Amygdala (tissue), 56 donors: ENCODE measurements at places on chromosomes 4 and X.

- DNase-seq = peak; percentile 4
Measured at GRCh38 chrX:132488819-132489577, at the start of gene MBNL3. MBNL3 (minus strand) TSS chrX:132489038; CDS start chrX:132439611, 49,427 bp downstream.

GRCh38 chrX:9267415-9267814 is 197.4 kb upstream of the TBL1X start:
- DNase-seq = no peak

GRCh38 chrX:13952581-13952980 is 77.1 kb downstream of the GEMIN8 start:
- no peak for DNase-seq

- no peak for DNase-seq
Measured at GRCh38 chr4:141697116-141697515, 60.7 kb downstream of the IL15 start.

DNA sequence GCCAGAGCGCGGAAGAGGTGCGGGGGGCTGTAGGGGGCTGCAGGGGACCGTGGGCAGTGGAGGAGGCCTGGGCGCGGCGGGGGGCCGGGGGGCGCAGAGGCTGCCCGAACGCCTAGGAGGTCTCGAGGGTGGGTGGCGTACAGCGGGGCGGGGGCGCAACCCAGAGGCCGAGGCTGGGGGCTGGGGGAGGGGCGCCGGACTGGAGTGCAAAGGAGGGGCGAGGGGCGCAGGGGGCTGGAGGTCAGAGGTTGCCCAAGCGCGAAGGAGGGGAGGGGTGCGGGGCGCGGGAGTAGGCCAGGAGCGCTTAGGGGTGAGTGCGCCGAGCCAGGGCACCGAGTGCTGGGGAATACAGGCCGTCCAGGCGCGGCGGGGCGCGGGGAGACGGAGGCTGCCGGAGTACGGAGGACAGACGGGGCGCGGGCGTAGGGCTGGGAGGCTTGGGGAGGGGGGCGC is 255 bp downstream of the GYG2 start:
- DNase-seq = no peak

DNA sequence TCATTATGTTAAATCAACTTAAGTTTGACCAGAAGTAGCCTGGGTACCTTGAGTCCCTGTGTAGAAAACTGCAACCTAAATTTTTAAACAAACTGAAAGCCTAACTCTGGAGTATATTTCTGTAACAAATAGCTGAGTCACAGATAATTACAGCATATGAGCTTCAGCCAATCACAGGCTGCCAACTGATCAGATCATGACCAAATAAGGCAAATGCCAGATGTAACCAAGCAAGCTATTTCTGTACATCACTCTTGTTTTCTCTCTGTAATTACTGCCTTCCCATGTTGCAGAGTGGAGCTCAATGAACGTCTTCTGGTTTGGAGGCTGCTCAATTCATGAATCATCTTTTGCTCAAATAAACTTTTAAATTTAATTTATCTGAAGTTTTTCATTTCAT is 980.9 kb upstream of the DIAPH2 start:
- no peak for DNase-seq

- no peak for DNase-seq
Measured at GRCh38 chrX:114924856-114925255, 92.6 kb downstream of the IL13RA2 start.

- DNase-seq = no peak
Measured at GRCh38 chr4:52856801-52857200, 5.3 kb upstream of the RASL11B start.

GRCh38 chr4:79207281-79207680 is 118.6 kb downstream of the NAA11 start:
- no peak for DNase-seq

DNA sequence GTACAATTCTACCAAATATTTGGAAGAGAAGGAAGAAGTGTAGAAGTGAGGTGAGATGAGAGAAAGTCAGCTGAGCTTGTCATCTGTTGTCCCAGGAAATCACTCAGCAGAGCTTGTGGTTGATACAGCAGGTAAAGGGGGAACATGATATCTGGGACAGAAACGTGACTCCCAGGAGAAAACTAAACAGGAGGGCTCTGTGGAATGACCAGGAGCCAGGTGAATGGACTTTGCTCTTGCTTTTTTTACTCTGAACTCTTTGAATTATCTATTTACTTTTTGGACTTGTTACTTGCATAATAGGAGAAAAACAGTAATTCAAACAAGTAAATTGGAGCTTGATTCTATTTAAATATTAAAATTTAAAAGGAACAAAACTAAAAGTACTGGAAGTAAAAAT is 555.6 kb upstream of the FRG1 start:
- DNase-seq = no peak

DNA sequence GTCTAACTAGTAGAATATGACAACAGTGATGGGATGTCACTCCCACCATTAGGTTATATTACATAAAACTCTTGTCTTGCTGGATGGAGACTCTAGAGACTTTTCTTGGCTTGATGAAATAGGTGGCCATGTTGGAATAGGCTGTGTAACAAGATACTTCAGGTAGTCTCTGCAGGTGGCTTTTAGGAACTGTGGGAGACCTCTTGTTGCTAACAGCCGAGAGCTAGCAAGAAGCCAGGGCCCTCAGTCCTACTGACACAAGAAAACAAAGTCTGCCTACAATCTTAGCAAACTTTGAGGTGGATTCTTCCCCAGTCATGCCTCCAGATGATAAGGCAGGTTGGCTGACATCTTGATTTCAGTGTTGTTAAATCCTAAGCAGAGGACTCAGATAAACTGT is 72.5 kb downstream of the GNL3L start:
- DNase-seq = no peak

GRCh38 chrX:66756717-66757116 is 117.8 kb upstream of the EDA2R start:
- DNase-seq = no peak

DNA sequence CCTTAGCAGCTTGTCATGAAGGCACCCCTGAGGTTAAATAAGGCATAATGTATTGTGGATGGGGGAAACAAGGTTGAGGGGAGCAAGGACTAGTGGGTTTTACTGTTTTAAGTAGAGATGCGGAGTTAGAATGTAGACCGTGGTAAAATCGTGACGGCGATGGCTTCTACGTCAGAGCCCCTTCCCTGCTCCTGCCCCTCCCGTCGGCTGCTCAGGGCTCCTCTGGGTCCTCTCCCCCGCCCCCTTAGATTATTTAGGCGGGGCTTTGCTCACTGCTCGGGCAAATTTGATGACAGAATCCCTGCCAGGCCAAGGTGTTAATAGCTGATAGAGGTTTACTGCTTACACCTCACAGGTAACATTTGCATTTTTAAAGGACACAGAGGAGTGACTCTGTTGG is 2.3 kb downstream of the FRMPD3 start:
- no peak for DNase-seq

DNA sequence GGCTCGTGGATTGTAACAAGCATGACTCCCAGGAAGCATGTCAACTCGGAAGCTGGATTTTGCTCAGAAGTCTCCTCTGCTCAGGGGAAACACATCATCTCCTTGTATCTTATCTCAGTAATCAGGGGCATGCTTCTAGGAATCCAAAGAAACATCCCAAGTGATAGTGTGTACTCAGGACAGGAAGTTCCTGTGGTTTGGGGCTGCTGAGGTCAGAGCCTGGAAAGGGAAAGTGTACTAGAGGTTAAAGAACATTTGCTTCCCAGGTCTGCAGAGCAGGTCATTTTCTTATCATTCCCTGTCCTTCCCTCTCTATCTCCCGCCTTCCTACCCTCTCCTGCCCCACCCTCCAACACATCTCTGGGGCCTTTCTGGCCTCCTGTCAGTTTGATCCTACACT is 38.8 kb downstream of the SLC34A2 start:
- DNase-seq = no peak

DNA sequence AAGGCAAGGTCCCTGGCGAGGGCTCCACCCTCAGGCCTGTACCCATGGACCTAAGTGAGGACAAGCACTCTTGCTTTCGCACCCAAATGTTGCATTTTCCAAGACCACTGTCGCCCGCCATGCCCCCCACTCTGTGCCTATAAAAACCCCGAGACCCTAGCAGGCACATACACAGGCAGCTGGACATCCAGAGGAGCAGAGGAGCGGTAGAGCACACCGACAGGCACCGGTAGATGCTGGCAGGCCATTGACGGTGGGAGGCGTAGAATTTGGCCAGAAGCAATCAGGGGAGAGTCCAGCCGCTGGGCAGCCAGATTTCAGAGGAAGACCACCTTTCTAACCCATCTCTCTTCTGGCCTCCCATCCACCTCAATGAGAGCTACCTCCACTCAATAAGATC is 715.2 kb upstream of the AADAT start:
- DNase-seq = no peak

- no peak for DNase-seq
Measured at GRCh38 chr4:168835880-168836454, 174.1 kb downstream of the CBR4 start.
